ENCODE measurements at places on chromosomes 7 and 10. TPM values are rescaled to one million over a fixed set of nuclear protein-coding genes. Genes with fewer than 3 reads are reported as not detected.

DNA sequence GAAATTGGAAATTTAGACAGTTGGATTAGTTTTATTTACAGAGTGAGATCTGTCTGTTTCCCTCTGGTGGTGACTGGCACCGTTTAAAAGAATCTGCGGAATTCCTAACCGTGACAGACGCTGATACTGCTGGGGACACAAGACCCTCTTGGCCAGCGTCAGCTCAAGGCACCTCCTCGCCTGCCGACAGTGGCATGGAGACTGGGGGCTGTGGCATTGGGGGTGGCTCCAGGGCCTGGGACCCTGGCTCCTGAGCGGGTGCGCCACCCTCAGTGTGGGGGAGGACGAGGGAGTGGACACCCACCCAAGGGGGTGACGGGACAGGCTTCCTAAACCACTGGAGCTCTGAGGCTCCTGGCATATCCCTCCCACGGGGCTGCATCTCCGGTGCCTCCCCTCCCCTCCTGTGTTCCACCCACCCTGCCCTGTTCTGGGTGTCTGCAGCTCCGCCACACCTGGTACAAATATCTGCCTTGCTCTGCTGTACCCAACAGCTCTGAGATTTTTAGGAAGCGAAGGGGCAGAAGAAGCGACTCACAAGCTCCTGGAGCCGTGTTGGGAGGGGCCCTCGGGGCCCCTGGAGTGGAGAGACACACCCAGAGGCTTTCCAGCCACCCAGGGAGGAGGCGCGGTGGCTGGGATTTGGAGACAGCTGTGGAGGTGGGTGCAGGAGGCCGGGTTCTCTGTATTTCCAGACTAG is 178.7 kb downstream of the DNAJB6 start:
- DNase-seq, result no peak

GRCh38 chr10:132319853-132320653 is 11.9 kb upstream of the LRRC27 start:
- peak; percentile 49 for DNase-seq

- no peak for DNase-seq
Observed at GRCh38 chr10:88623835-88624234, 37.3 kb downstream of the LIPJ start.

- DNase-seq, result no peak
Observed at GRCh38 chr10:123678376-123678775, 12.2 kb downstream of the GPR26 start.

DNA sequence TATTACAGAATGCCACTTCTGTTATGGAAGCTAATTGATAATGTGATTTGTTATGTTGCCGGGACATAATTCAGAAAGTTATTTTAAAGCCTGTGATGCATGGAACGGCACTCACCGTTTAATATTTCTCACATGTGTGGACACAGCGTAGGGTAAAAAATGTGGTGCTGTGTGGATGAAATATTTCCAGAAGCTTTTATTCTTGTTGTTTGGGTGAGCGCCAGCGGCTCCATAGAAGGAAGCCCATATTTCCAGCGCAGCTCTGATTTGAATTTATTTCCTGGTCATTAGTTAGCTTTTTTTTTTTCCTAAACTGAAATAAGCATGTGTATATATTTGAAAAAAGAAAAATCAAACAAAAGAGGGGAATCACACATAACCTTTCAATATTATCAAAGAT is 20.2 kb upstream of the NKX6-2 start:
- DNase-seq, result no peak

- DNase-seq, result peak; percentile 100
Observed at GRCh38 chr7:30026229-30027064, at the start of gene FKBP14. Gene FKBP14 (minus strand): TSS chr7:30026702. CDS start chr7:30026508, 194 bp downstream.

GRCh38 chr7:116075351-116076145 is 45.0 kb upstream of the TFEC start:
- peak; percentile 10 for DNase-seq

Gene FGFR2
- 0.13 TPM for total RNA-seq

Gene TRA2A
- 29.3 TPM for total RNA-seq

Gene CREB5
- total RNA-seq, result 4.7 TPM

Gene BAIAP2L1
- total RNA-seq, result 0.25 TPM

Gene ING3
- total RNA-seq, result 26.3 TPM

Gene CDHR1
- 0.25 TPM for total RNA-seq

Gene ZNF212
- total RNA-seq, result 2.8 TPM

Measured in dermis microvascular lymphatic vessel endothelial cell (primary cell).